ENCODE measurements at places on chromosomes 13 and 19.

DNA sequence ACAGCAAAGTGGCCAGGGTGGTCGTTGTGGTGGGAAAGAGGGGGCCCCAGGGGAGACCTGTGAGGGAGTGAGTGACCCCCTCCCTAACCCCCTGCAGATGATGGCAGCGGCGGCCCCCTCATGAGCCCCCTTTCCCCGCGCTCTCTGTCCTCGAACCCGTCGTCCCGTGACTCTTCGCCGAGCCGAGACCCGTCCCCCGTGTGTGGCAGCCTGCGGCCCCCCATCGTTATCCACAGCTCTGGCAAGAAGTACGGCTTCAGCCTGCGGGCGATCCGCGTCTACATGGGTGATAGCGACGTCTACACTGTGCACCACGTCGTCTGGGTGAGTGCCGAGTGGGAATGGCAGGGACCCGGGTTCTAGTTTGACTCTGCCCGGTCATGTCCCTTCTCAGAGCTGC lies 8.1 kb upstream of the PIK3R2 start:
- no peak for DNase-seq

DNA sequence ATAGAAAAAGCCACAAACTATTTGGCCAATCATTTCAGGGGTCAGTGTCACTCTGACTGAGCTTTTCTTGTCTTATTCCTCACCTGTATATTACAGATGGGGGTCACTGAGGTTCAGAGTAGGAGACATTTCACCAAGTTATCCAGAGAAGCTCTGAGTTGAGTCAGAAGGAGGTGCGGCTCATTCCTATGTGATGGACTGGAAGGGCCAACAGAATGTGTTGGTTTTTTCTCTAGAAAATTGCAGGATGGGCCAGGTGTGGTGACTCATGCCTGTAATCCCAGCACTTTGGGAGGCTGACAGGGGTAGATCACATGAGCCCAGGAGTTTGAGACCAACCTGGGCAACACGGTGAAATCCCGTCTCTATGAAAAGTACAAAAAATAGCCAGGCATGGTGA lies 24.5 kb upstream of the ZNF83 start:
- no peak for DNase-seq

GRCh38 chr19:42594617-42595489 lies at the start of gene CEACAM8:
Gene CEACAM8 (minus strand): TSS chr19:42594924. CDS start chr19:42594828, 96 bp downstream.
- no peak for DNase-seq

GRCh38 chr19:7391218-7391670 lies 42.5 kb downstream of the ARHGEF18 start:
- DNase-seq = no peak

DNA sequence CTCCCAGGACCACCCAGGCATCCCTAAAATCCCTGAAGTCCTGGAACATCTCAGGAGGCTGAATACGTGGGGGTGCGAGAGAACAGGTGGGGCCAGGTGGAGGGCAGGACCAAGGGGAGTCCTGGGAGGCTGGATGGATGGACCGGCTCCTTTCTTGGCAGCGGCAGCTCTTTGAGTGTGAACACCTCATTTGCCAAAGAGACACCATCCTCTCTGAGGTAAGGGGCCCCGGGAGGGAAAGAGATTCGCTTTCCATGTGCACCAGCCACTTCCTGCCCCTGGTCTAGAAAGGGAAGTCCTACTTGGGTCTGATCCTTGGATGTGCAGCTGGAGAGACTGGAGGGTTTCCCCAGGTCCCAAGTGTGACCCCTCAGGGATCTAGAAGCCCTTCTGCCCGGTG lies 16.2 kb downstream of the PTH2 start:
- DNase-seq = no peak

DNA sequence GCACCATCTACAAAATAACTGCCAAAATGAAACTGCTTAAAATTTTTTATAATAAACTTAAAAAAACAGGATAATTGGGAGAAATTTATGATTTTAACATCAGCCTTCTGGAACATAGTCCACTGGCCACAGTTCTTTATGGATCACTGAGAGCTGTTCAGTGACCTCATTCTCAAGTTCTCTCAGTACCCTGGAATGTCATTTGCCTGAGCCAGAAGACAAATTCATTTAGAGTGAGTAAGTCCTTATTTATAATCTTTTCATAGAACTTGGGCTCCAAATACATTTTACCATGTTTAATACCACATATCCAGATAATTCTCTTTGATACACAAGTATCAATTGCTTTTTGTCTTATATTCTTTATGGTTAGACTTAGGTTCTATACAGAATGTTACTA lies 87.6 kb downstream of the CAB39L start:
- DNase-seq = no peak

DNA sequence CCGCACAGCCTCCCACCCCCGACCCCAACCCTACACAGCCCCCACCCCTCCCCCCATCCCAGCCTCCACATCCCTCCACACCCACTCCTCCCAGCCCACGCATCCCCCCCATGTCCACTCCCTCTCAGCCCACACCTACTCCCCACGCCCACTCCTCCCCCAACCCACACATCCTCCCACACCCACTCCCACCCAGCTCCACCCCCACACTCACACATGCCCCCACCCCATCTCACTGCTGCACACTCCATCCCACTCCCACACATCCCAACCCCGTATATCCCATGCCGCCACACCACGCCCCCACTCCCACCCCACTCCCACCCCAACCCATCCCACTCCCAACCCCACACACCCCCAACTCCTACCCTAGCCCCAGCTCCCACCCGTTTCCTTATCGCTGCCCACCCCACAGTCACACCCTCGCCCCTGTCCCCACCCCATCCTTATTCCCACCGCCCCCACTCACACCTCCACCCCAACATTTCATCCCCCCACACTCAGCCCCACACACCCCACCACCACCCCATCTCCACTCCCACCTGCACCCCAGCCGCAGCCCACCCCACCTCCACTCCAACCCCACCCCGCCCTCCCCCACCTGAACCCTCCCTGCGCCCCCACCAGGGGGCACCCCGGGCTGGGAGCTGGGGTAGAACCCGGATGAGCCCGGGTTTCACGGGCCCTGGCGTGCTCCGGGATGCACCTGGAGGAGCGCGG lies 809 bp downstream of the TDRD12 start:
- no peak for DNase-seq

- DNase-seq = no peak
Measured at GRCh38 chr13:112326821-112327370, 49.3 kb upstream of the SPACA7 start.

GRCh38 chr19:5231857-5232678 lies 108.5 kb downstream of the PTPRS start:
- no peak for DNase-seq

GRCh38 chr13:32432856-32433255 lies 4.9 kb upstream of the N4BP2L1 start:
- no peak for DNase-seq

DNA sequence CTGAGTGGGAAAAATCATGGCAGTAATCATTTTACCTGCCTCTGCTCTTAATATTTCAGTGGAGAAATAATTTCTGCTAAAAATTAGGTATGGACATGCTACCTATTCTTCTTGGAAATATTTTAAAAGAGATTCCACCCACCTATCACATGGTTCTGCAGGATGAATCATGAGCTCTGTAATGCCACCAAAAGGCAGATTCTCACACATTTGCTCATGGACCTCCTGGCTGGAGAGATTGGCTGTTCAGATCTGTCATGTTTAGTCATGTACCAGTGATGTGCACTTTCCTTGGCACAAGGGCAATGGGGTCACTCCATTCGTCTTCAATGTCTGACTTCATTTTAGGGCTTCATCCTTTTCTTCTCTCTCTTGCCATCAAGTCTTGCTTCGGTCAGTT lies 101.8 kb upstream of the MBNL2 start:
- no peak for DNase-seq

DNA sequence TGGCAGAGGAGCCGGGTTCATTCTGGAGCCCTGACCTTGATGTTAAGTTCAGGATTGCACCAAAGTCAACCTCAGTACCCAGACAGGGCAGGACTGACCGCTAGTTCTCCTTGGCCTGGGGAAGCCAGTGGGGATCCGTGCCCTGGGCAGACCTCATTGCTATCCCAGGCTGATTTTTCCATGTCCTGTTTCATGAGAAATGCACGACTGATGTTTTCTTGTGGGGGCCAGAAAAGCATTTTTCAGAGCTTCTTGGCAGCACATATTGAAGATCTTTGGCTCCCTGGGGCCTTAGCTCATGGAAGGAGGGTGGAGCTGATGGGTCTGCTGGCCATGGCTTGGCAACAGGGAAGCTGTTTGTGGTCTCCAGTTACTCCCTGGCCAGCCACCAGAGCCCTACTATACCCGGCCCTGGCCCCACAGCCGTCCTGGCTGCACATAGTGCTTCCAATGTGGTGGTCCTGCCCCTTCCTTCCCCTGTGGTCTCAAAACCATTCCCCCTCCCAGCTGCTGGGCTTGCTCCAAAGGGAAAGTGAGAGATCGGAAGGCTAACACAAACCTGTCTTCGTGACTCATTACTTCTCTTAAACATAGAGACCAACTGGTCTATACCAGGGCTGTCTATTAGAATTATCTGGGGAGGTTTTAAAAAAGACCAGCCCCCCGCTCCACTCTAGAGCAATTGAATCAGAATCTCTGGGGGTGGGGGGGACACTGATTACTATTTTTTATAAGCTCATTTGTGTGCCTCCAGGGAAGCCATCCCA lies 11.2 kb downstream of the IL17D start:
- DNase-seq = no peak

GRCh38 chr19:13621413-13621812 lies 115.1 kb upstream of the CACNA1A start:
- no peak for DNase-seq

- DNase-seq = peak; percentile 79
Measured at GRCh38 chr13:19957320-19958154, 990 bp upstream of the ZMYM2 start.

- DNase-seq = no peak
Measured at GRCh38 chr19:10226021-10226375, 5.1 kb downstream of the S1PR2 start.

GRCh38 chr19:8461376-8461775 lies 16.6 kb downstream of the HNRNPM start:
- DNase-seq = no peak

- DNase-seq = no peak
Measured at GRCh38 chr13:49146950-49147355, 73.2 kb upstream of the MLNR start.
